Activated T-helper 17 cell treated with anti-CD3 and anti-CD28 coated beads, Interleukin-2, amount 50 U/mL, for 72 hours (primary cell): ENCODE measurements at places on chromosomes 6 and 20.

DNA sequence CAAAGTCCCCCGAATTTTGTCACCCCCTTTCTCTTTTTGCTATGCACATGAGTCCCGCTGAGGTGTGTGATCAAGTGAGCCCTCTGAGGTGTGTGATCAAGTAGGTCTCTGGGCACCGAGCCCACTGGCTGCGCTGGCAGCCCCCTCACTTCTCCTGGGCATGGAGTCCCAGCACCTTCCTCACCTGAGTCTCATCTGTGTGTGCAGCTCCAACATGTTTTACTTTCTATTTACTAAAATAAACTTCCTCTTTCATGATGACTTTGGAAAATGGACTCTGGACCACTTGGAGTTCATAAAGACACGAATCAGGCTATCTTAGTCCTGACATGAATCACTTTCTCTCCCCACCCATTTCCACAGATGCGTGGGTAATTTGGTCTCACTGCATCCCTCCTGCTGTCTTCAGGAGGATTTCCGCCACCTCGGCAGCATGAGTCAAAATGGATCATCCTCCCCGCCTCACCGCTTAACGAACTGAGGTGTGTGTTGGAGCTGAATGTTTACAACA, 39.8 kb downstream of the PRDM1 start:
- ATAC-seq = peak; percentile 94

DNA sequence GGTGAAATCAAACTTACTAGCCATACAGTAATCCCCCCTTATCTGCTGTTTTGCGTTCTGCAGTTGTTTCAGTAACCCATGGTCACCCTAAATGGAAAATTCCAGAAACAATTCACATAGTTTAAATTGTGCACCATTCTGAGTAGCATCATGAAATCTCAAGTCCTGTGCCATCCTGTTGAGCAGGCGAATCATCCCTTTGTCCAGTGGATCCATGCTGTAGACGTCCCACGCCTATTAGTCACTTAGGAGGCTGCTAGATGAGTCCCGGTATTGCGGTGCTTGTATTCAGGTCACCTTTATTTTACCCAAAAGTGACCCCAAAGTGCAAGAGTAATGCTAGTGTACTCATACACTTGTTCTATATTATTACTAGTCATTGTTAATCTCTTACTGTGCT, 46.4 kb downstream of the HECA start:
- ATAC-seq = no peak

DNA sequence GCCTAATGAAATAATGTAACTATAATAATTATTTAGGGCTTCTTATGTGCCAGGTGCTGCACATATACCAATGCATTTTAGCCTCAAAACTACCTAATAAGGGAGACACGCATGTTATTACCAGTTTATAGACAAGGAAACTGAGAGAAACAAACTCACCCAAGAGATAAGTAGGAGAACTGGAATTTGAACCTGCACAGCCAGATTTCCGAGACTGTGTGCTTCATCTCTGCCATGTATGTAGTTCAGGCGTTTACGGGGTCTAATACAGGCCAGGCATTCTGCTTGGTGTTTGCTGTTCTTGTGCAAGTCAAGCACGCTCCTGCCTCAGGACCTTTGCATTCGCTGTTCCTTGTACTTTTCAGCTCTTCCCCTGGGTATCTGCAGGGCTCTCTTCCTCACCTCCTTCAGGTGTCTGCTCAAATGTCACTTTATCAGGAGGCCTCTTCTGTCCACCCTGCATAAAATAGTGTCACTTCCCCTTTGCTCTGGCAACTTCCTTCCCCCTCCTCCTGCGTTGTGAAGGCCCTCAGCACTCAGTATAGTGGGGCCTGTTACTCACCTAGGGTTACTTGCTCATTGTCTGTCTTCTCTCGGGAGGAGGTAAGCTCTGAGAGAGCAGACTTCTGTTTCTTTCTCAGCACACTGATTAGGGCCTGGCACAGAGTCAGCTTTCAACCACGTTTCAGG, 6.1 kb upstream of the NSFL1C start:
- ATAC-seq = no peak

DNA sequence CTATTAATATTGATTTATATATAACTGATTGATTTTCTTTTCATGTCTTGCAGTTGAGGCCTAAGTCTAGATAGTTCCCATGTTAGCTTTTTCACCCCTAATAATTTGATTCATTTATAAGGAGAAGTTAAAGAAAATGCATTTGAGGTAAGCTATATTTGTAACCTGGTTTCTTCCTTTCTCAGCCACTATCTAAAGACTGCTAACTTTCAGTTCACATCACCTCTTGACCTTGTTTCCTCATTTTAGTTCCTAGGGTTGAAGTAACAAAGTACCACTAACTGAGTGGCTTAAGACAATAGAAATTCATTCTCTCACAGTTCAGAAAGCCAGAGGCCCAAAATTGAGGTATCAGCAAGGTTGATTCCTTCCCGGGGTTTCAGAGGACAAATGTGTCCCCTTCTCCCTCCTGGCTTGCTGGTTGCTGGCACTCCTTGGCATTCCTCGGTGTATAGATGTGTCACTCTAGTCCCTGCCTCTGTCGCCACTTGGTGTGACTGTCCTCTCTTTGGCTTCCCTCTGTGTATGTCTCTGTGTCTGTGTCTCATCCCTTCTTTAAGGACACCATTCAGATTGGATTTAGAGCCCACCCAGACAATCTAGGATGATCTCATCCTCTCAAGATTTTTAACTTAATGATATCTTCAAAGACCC, 55.9 kb upstream of the C20orf144 start:
- no peak for ATAC-seq

GRCh38 chr20:57960803-57961575, 251.2 kb upstream of the PMEPA1 start:
- no peak for ATAC-seq

- ATAC-seq = no peak
These were observed 85.4 kb downstream of the CD83 start for GRCh38 chr6:14202947-14203346.

GRCh38 chr6:125512621-125513020, 210.9 kb upstream of the HDDC2 start:
- no peak for ATAC-seq

DNA sequence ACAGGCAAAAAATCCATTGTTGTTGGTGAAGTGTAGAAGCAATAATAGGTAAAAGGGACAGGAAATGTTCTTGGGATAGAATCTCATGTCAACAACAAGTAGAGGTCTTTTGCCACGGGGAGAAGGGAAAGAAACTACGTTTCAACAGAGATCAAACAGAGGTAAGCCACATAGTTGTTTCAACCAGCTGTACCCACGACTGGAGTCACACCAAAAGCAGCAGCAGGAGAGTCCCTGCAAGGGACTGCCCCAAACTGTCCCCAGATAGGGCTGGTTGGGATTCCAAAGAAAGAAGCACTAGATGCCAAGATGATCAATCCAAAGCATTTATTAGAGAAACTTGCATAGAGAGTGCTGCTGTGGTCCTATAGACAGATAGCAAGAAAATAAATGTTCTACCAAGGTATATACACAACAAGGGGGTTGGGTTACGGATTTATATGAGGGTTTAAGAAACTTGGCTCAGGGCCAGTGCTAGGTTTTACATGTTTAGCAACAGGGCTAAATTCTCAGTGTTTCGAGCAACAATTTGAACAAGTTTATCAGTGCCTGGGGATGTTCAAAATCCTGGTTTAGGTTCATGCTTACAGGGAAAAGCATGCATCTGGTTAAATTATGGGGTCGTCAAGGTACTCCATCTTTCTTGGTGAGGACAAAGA, 466.5 kb downstream of the MMUT start:
- no peak for ATAC-seq

- no peak for ATAC-seq
These were observed 1.1 kb upstream of the BEND3 start for GRCh38 chr6:107116328-107116892.

GRCh38 chr6:144314003-144314485, 28.9 kb downstream of the UTRN start:
- no peak for ATAC-seq

- no peak for ATAC-seq
These were observed 862.0 kb downstream of the PHF3 start for GRCh38 chr6:64497634-64498033.

DNA sequence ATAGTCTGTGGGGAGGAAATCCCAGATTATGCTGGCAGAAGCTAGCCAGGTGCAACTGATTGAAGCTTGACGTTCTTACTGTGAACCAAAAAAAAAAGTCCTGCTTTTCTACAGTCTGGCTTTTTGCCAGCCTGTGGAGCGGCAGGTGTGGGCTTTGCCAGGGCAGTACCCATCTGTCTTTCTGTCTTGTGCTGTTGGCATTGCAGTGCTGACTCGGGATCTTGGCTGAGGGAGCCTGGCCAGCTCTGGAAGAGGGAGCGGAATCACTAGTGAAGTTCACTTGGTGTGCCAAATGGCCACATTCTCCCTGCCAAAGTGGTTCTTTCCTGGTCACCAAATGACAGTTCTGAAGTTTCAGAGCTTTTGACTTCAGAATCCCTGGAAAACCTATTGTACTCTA, 5.0 kb downstream of the KIF3B start:
- ATAC-seq = no peak

DNA sequence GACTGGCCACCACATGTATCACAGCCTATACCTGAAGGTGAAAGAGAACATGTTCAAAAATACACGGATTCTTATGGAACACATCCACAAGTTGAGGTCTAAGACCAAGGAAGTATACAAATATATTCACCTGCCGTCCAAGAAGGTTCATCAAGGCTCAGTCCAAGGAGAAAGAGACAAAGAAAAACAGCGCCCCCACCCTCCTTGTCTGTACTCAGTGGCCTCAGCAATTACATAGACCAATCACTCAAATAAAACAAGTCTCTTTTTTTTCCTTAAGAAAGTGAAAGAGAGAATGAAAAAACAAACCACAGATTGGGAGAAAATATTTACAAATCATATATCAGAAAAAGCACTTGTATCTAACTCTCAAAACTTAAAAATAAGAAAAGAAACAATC, 19.5 kb downstream of the CPXM1 start:
- ATAC-seq = no peak

DNA sequence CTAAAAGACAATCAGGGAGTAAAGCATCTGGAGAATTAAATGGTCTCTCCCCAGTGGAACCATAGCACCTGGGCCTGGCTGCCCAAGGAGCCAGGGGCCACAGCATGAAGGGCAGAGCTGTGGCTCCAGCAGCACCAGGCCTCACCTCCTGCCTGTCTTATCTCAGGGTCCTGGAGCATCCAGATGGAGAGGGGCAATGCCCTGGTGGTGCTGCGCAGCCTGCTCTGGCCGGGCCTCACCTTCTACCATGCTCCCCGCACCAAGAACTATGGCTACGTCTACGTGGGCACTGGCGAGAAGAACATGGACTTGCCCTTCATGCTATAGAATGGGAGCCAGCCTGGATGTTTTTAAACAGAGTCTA, 17.0 kb downstream of the MRPS18A start:
- no peak for ATAC-seq
